ENCODE measurements at places on chromosomes 13 and 19.

- no peak for DNase-seq
These were observed 16.0 kb upstream of the CYP4F2 start for GRCh38 chr19:15913830-15914229.

- peak; percentile 32 for DNase-seq
These were observed 35.4 kb downstream of the PAN3 start for GRCh38 chr13:28173793-28174192.

DNA sequence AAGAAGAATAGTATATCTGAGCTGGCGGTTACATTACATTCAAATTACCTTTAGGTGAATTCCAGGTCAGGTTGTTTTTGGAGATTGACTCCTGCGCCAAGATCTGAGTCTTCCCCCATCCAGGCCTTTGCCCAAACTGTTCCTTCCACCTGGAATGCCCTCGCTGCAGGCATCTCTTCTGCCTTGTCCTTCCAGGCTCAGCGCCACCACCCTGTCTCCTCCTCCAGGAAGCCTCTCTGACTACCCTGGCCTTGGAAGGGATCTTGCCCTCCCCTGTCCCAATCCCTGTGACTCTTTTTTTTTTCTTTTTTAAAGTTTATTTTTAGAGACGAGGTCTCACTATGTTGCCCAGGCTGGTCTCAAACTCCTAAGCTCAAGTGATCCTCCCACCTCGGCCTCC is 1.7 kb upstream of the HOMER3 start:
- no peak for DNase-seq

- DNase-seq = no peak
These were observed 4.1 kb downstream of the LRFN3 start for GRCh38 chr19:35940078-35940775.

DNA sequence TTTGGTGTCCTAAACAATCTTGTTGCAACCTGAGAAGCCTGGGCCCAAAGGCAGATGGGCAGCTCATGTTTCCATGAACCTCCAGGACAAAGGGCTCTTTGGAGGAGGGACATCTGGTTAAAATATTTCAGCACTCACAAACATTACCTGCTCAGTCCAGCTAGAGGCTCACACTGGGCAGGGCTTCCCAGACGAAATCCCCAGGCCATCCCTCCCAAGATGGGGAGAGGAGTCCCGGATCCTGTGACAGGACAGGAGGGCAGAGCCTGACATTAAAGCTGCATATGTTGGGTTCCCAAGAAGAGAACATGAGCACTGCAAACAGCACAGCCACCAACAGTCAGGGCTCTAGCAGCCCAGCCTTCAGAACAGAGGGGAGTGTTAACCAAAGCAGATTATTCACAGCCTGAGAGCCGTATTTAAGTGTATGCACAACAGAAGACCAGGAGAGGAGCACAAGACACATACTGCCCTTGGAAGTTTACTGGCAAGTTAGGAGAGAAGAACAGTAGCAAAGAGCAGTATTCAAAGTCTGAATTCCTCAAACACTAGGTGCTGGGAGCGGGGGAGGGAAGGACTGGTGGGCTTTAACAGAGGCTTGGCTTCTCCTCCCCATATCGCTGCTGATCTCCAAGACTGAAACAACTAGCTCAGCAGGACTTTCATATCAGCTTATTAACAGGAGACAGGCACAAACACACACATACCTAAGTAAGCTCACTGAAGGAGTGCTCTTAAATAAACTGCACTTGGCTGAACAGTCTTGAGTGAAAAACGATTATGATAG is 12.3 kb downstream of the ATP7B start:
- peak; percentile 11 for DNase-seq

DNA sequence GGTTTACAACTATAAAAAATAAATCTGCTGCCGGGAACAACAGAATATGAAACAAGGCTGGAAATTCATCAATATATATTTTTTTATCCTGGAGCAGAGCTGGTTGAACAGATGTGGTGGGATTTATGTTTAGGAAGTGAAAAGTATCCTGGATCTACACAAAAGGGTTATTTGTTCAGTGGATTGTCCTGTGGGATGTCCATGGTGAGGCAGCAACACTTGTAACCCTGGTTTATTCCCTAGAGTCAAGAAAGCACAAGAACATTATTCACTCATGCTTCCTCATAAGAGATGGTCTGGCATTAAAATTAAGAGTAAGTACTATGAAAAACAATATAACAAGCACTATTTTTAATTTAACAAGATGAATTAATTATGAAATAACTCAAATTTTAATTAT is 46.0 kb downstream of the PRR20E start:
- DNase-seq = no peak

GRCh38 chr19:4909156-4909896 is at the start of gene UHRF1:
Gene UHRF1 (plus strand): TSS chr19:4909501. CDS start chr19:4910886, 1,385 bp downstream.
- no peak for DNase-seq

DNA sequence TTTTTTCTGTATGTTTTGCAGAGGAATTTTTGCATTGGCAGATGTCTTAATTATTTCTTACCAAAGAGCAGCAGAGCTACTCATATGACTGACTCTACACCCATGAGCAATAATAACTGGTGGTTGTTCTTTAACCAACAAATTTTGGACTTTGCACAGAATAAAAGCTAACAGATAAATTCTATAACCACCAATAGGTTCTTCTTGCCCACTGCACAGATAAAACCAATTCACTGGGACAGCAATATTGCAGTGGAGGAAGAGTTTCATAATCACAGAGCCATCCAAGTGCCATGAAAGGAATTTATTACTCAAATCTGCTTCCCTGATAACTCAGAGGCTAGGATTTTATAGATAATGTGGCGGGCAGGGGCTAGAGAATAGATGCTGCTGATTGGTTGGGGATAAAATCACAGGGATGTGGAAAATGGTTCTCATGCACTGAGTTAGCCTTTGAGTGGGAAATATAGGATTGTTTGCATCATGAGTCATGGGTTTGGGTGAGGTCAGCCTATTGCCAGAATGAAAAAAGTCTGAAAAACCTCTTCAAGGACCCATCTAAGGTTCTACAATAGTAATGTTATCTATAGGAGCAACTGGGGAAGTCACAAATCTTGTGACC is 104.3 kb upstream of the PCDH17 start:
- DNase-seq = no peak

DNA sequence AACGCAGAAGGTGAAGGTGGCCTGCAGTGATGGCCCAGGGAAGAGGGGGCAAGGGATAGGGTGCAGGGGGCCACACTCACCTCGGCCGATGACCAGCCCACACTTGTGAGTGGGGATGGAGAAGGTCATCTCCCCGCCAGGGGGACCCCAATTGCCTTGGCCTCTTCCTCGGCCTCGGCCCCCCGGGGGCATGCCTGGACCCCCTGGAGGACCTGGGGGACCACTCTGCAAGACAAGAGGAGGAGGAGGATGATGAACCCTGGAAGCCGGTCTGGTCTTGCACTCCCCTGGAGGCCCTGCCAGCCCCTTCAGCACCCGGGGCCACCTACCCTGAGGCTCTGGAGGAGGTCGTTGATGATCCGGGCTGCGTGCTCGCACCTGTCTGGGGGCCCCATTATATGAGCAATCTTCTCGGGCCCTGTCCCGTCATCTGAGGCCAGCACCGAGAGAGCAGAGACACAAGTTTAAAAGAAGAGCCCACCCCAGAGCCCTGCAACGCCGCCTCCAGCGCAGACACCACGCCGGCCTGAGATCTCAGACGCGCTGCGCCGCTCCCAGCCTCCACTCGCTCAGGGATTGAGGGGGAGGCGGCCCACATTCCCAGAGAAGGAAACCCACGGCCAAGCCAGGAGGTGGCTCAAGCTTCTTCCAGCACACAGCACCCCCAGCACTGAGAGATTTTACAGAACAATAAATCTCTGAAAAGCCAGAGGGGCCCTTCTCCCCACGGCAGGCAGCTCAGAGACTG is 7.8 kb downstream of the KHSRP start:
- DNase-seq = no peak

DNA sequence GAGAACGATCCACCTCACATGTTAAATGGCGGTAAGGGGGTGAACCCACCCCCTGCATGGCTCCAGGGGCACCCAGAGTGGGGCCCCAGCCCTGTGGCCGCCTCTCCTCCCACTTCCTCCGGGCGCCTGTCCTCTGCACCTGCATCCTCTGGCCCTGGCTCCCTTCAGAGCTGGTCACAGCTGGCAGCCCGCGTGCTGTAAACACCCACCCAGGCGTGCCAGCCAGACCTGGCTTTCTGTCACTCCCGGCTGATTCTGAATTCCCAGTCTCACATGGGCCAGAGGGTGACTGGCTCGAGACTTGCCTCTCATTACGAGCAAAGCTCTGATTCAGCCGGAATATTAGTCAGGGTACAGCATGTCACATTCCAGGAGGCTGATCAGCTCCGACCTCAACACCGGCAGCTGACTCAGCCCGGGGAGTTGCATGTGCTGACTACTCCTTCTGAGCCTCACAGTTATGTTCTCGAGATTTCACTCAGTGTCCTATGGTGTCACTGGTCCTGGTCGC is 75.1 kb downstream of the GNG7 start:
- DNase-seq = peak; percentile 98

GRCh38 chr19:1417681-1418495 is 10.5 kb downstream of the DAZAP1 start:
- DNase-seq = peak; percentile 64

DNA sequence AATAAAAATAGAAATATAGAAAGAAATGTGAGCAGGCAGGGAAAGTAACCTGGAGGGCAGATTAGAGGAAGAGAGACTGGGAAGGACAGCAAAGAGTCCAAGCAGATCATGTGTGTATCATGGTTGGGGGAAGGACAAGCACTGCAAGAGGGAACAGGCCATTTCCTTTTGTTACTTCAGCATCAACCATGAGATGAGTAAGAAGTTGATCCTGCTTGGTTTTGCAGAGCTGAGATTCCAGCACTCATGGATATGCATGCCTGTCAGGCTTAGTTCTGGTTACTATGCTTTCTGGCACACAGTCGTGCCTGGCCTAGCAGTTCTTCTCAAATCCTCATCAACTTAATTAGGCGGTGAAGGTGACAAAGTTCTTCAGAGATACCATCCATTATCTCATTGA is 18.1 kb downstream of the NALCN start:
- DNase-seq = peak; percentile 70

GRCh38 chr13:25619897-25620296 is 248.1 kb downstream of the ATP8A2 start:
- no peak for DNase-seq

GRCh38 chr13:29059800-29060199 is 239.7 kb downstream of the MTUS2 start:
- DNase-seq = no peak

- peak; percentile 96 for DNase-seq
These were observed 168.6 kb downstream of the POSTN start for GRCh38 chr13:37429976-37430375.

DNA sequence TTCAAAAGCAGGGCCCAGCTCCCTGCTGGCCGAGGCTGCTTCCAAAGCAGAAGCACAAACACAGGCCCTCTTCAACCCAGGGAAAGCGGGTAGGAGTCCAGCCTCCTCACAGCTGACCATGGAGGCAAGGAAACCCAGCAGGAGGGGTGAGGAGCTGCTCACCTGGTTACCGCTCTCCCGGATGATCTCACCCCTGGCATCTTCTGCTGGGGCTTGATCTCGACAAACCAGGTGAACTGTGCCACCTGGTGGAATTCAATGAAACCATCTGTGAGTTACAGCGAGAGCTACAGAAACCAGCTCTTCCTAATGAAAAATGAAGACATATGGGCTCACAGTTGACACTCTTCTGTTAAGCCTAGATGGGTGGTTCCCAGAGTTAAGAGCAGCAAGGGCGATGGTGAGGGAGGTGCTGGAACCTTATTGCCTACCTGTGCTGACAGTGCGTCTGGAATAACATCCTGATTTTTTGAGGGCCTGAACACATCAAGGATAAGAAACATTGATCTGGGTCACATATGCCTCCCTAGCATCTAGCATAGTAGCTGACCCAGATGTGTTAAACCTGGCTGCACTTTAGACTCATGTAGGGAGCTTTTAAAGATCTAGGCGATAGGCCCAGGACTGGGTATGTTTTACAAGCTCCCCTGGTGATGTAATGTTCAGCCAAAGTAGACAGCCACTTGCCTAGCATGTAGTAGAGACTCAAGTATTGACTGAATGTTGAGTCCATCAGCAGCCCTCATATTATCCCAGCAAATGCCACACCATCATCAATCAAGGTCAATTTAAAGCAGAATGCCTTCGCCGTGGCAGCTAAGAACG is 6.1 kb downstream of the DHRS12 start:
- DNase-seq = peak; percentile 60

DNA sequence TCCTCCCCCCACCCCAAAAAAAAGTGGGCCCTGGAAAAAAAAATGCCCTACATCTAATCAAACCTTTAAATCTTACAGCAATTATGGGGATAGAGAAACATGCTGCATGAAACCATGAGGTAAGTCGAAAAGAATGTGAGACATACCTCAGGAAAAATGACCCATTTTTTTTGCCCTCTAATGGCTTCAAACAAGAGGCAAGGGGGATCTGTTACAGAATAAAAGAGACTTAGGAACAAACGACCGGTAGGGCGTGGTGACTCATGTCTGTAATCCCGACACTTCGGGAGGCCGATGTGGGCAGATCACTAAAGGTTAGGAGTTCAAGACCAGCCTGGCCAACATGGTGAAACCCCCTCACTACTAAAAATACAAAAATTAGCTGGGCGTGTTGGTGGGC is 8.4 kb downstream of the RGL3 start:
- peak; percentile 41 for DNase-seq

DNA sequence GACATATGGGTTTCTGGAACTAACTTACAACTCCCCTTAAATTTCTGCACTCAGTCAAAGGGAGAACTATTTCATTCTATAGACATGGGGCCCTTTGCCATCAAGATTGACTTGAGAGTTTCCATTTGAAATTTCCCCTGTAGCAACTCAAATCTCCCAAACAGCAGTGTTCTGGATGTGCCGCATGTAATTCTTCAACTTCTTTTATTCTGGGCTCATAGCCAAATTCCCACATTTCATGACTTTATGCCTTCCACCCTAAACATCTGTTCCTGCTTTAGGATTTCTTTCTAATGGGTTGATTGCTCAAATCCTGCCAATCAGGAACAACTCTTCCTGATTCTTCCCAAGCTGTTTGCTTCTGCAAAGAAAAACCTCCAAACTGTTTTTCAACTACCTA is 336.0 kb downstream of the TBC1D4 start:
- peak; percentile 10 for DNase-seq

- no peak for DNase-seq
These were observed 452.3 kb downstream of the IRS2 start for GRCh38 chr13:109333893-109334651.

- DNase-seq = peak; percentile 30
These were observed 11.0 kb downstream of the MOB3A start for GRCh38 chr19:2084993-2085720.

DNA sequence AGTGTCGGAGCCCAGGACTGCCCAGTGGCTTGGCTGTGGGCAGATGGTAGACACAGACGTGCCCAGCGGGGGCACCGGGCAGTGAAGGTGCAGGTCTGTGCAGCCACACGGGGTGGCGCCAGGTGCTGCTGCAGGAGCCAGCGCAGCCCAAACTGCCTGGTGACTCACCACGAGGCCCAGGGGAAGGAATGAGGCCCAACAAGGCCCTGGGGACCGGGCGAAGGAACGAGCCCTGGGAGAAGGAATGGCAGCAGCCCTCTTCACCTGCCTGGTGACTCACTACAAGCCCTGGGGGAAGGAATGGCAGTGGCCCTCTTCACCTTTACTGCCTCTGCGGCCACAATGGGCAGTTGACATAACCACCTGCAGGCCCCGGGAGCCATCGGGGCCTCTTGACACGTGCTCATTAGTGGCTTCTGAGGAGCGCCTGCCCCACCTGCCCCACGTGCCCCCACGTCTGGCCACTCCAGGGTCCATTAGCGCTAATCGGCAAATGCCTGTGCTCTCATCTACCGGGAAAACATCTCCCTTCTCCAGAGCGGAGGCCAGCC is 9.3 kb downstream of the MED16 start:
- DNase-seq = no peak

- DNase-seq = peak; percentile 76
These were observed 771.3 kb upstream of the ARGLU1 start for GRCh38 chr13:107339209-107339608.
